A549 treated with DMSO at 1 μM for 4 hours (cell line): ENCODE measurements at places on chromosomes 2 and 18. TPM values are rescaled to one million over a fixed set of nuclear protein-coding genes. Genes with fewer than 3 reads are reported as not detected.

The CDH7 gene
- total RNA-seq = 0.02 to 0.07 TPM (median 0.03 TPM) in 3 of 5 replicates, not detected in the others

The ZSWIM2 gene
- not detected in 5 replicates for total RNA-seq

The KCNG2 gene
- total RNA-seq = not detected in 5 replicates

The ATP5F1A gene
- 308 to 328 TPM (median 314 TPM) in 5 replicates for total RNA-seq

The G6PC2 gene
- total RNA-seq = not detected in 5 replicates

The FOXI3 gene
- not detected in 5 replicates for total RNA-seq

The TCF23 gene
- not detected in 5 replicates for total RNA-seq

The COBLL1 gene
- 3.1 to 5.1 TPM (median 4.1 TPM) in 5 replicates for total RNA-seq

The ARID5A gene
- total RNA-seq = 8.4 to 11.8 TPM (median 10.0 TPM) in 5 replicates

The SCN2A gene
- total RNA-seq = 0.11 TPM in 1 of 5 replicates, not detected in the others

The CNNM3 gene
- 11.8 to 16.4 TPM (median 16.0 TPM) in 5 replicates for total RNA-seq

The IL1R1 gene
- total RNA-seq = 19.9 to 34.5 TPM (median 28.6 TPM) in 5 replicates

The PSMA8 gene
- not detected in 5 replicates for total RNA-seq

The TMEM198 gene
- total RNA-seq = 0.54 to 1.3 TPM (median 0.95 TPM) in 5 replicates

The CNDP1 gene
- total RNA-seq = not detected in 5 replicates

The PAX8 gene
- total RNA-seq = 0.55 to 1.5 TPM (median 0.63 TPM) in 5 replicates

The FAHD2B gene
- total RNA-seq = 10.8 to 12.7 TPM (median 11.6 TPM) in 5 replicates

The GATA6 gene
- 2.2 to 3.1 TPM (median 2.7 TPM) in 5 replicates for total RNA-seq

The WDR35 gene
- 14.1 to 17.5 TPM (median 16.6 TPM) in 5 replicates for total RNA-seq

The TM4SF20 gene
- 8.0 to 11.5 TPM (median 10.6 TPM) in 5 replicates for total RNA-seq

The SCN1A gene
- not detected in 5 replicates for total RNA-seq

The DNAH7 gene
- 0.93 to 1.6 TPM (median 1.2 TPM) in 5 replicates for total RNA-seq

The TSHZ1 gene
- total RNA-seq = 5.3 to 7.1 TPM (median 6.4 TPM) in 5 replicates

The CCDC141 gene
- total RNA-seq = not detected in 5 replicates

The CDKL4 gene
- not detected in 5 replicates for total RNA-seq

The NT5C1B gene
- not detected in 5 replicates for total RNA-seq

The CENPO gene
- 46.0 to 56.8 TPM (median 48.5 TPM) in 5 replicates for total RNA-seq

The PRSS56 gene
- 0.09 to 0.16 TPM (median 0.12 TPM) in 4 of 5 replicates, not detected in the other for total RNA-seq

The TRIM54 gene
- total RNA-seq = 0.33 to 0.73 TPM (median 0.46 TPM) in 5 replicates

The SIX3 gene
- 0.17 to 0.45 TPM (median 0.34 TPM) in 5 replicates for total RNA-seq

The HEATR5B gene
- 6.4 to 8.4 TPM (median 7.7 TPM) in 5 replicates for total RNA-seq

The HNRNPLL gene
- 21.4 to 32.0 TPM (median 28.3 TPM) in 5 replicates for total RNA-seq

The RTP5 gene
- not detected in 5 replicates for total RNA-seq

The SCRN3 gene
- total RNA-seq = 13.9 to 16.8 TPM (median 14.6 TPM) in 5 replicates
